ENCODE measurements at places on chromosomes 4 and X.

DNA sequence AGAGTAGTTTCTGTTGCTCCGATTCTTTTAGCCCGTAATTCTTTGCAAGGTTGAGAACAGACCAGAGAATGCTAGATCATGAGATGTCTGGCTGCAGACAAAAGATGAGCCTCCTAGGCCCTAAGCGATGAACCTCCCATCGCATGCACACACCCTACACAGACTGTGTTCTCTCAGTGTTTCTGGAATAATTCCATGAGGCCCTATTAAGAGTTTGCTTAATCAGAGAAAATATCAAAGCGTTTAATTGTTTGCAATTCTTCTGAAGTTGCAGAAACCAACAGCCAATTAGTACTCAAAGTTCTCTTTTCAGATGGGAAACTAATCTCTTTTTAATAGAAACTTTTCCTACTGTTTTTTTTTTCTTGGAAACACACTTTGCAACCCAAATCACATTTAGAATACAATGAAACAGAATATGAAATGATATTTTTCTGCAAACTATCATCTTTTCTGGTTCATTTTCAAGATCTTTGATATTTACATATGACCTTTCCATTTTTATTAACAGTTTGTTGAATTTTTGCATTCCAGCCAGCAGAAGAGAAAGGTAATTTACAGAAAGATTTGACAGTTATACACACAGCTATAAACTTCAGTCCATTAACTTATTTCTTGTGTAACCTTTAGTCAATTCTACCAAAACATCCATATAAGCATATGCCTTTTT is 1525.6 kb downstream of the ARAP2 start:
- no peak for DNase-seq

- no peak for DNase-seq
Measured at GRCh38 chrX:40140706-40141499, 43.1 kb upstream of the BCOR start.

- DNase-seq, result no peak
Measured at GRCh38 chr4:108561116-108561515, 59.3 kb upstream of the RPL34 start.

DNA sequence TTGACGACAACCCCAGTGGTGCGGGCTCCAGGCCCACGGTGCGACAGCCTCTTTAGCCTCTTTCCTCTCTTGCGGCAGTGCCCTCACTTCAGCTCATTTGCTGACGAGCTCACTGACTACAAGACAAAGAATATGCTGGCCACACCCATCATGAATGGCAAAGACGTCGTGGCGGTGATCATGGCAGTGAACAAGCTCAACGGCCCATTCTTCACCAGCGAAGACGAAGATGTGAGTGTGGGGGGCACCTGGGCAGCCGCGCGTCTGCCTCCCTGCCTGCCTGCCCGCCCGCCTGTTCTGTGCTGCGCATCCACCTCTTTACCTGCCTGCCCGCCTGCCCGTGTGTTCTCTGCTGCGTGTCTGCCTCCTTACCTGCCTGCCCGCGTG is 9.2 kb downstream of the PDE6B start:
- DNase-seq, result no peak

GRCh38 chrX:13786048-13786447 is 30.8 kb downstream of the GPM6B start:
- no peak for DNase-seq

GRCh38 chrX:155056877-155057792 is 13.8 kb downstream of the CMC4 start:
- DNase-seq, result no peak

- DNase-seq, result no peak
Measured at GRCh38 chr4:79652232-79652631, 244.2 kb upstream of the GK2 start.

- no peak for DNase-seq
Measured at GRCh38 chr4:54423066-54423465, 194.0 kb downstream of the PDGFRA start.

- DNase-seq, result no peak
Measured at GRCh38 chr4:39054497-39054896, 7.5 kb upstream of the KLHL5 start.

DNA sequence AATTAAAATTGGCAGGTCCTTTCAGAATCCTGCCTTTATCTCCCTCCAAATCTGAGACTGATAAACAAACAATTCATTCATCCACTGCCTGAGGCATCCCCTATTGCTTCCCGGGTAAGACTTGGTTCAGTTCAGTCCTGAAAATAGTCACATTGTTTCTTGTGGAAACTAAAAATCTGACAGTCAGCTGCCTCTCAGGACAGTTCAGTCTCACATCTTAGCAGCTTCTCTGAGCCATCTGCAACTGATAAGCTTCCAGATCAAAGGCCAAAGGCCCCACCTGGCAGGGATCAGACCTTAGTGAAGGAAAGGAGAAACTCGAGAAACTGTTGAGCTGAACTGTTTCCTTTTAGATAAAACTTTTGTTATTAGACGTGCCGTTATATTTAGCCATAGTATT is 264.5 kb downstream of the IL15 start:
- DNase-seq, result no peak

DNA sequence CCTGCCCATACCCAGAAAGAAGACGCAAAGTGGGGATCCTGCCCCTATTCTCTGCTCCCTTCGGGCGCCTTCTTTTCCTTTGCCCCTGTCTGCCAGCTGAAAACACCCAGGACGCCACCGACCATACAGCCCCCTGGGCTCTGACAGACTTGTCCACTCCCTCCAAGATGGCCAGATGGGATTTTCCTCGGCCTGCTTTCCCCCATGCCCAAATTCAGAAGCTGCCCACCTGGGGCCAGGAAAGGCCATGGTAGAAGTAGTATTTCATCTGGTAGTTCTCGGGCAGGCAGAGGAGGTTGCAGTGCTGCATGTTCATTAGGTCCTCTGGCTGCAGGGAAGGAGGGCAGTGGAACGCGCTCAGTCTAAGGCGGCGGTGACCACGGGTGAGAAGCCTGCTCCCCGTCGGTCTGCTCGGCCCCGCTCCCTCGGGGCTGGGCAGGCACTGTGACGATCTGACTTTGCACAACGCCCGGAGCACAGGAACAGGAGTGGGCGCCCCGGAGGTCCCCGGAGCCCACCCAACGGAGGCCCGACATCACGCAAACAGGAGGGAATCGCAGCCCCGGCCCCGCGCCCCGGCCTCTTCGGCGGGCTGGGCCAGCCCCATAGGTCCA is 582 bp downstream of the NAA10 start:
- DNase-seq, result no peak

DNA sequence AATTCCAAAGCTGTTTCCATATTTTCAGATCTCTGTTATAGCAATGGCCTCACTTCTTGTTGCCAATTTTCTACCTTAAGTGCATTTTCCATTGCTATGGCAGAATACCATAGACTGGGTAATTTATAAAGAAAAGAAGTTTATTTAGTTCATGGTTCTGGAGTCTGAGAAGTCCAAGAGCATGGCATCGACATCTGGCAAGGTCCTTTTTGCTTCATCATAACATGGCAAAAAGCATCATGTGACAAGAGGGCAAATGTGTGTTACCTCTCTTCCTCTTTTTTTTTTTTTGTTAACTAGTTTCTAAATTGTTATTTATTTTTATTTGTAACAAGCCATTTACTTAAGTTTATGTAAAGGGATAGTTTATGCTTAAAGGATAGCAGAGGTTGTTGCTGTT is 45.2 kb upstream of the SYTL5 start:
- no peak for DNase-seq

DNA sequence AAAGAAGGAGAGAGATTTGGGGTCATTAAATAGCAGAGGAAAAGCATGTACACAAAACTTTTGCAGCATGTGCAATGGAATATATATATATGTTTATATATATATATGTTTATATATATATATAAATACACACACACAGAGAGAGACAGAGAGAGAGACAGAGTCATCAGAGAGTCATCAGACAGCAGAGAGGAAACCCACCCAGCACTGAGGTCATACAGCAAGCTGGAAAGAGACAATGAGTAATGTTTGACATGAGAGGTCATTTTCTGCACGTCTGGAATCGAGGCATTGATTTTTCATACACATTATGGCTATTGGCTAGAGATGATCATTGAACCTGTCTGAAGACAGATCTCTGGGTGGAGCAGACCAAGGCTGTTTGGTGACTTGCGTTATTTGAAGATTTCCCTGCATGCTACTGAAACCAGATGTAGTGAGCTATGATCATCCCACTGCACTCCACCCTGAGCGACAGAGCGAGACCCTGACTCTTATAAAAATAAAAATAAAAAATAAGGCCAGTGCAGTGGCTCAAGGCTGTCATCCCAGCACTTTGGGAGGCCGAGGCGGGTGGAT is 48.8 kb upstream of the SHOX start:
- DNase-seq, result no peak

- DNase-seq, result no peak
Measured at GRCh38 chrX:8743126-8743732, 11.3 kb upstream of the ANOS1 start.

DNA sequence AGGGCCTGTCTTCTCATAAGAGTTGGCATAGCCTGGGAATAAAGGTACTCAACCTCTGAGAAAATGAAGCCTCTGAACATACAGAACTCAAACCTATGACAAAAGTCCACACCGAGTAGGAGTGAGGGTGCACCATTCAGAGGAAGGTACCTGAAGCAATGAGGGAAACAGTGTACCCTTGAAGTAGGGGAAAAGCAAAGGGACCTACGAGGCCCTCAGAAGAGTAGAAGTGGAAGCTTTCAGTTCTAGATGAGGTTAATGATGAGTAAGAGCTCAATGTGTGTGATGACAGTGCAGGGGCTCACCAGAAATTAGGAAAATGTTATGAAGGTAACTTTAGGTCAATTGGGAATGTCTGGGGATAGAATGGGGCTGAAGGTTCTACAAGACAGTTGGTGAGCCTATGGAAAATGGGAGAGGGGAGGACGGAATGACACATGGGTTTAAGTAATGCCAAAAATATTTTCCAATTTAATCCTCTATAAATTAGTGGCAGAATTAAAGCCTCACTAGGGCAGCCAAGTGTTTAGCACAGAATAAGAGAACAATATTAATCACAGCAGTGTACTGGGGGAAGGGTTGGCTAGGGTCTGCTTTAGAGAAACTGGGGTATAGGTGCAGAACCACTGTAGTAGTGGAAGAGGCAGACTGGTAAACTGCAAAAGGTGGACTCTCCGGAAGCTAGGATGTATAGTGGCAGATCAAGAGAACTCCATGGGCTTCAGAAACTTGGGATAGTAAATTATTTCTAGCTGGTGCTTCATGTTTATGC is 39.8 kb downstream of the RAB33A start:
- no peak for DNase-seq

DNA sequence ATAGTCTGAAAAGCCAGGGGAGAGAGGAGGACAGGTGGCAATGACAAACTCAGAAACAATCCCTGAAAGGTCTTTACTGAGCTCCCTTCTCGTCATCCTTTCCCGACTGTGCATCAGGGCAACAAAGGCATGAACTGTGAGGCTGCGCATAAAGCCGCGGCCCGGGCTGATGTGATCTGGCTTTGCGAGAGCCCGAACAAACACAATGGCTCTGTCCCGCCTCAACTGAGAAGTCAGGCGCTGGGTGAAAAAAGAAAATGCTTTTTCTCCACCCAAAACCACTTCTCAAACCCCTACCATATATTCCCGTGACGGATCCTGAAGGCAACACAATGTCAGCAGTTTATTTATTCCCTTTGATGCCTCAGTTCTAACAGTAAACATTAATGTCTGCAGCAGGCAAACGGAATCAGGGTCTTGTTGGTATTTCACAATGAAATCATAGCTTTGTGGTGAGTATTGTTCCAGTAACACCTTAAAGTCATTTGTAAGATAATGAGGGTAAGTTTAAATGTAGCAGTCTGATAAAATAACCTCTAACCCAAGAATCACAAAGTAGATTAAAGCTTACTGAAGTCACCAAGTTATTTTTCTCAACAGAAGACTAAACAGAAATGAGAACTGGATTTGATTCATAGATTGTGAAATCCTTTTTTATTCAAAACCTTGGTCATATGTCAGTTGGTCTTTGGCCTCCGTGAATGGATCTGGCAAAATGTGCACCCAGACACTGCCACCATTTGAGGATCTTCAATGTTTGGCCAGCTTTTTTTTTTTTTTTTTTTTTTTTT is 67.4 kb downstream of the APBB2 start:
- DNase-seq, result no peak

GRCh38 chr4:75287738-75288517 is 226.3 kb downstream of the RCHY1 start:
- DNase-seq, result no peak

- no peak for DNase-seq
Measured at GRCh38 chr4:56317749-56318148, 69.5 kb downstream of the AASDH start.

DNA sequence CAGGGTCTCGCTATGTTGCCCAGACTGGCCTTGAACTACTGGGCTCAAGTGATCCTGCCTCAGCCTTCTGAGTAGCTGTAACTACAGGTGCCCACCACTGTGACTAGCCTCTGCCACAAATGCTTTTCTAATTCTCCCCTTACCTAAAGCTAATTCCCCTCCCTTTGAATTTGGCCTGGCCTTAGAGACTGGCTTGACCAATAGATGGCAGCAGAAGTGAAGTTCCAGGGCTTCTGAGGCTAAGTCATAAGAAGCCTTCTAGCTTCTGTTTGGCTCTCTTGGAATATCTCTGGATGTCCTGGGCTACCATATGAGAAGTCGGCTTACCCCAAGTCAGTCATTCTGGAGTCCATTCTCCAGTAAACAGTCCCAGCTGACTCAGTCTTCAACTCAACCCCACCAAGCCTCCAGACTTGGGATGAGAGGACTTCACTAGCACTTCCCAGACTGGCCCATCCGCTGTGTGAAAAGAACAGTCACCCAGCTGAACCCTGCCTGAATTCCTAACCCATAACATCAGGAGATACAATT is 61.0 kb downstream of the HPRT1 start:
- no peak for DNase-seq

DNA sequence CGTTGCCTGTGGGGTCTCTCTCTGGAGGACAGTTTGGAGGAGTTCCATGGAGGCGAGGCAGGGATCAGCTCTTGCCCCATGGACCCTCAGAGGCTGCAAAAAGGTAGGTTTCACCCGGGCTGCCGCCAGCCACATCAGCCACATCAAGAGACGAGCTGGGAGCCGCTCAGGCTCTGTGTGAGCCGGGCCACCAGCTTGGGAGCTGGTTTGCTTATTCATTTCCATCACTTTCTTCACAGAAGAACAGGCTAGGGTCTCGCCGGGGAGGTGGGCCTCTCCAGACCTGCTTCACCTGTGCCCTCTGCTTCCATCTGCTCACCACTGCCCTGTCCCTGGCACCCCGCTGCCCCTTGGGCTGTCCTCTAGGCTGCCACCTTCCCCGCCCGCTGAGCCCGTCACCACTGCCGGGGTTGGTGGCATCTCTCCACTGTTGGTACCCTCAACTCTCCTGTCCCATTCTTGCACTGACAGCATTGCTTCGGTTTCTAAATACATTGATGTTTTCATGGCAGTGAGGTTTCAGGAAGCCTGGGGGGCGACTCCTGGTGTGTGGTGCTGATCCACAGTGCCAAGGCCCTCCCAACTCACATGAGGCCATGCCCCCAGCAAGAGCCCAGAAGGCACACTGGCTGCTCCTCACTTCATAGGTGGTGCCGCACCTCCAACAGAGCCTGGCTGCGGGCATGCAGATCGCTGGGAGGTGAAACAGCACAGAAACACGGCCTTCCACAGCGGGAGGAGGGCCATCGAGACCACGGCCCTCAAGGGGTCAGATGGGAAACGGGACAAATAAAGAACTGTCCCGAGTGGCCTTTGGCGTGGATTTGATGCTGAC is 4.5 kb upstream of the TREX2 start:
- no peak for DNase-seq

- DNase-seq, result no peak
Measured at GRCh38 chr4:165209796-165210195, 2.4 kb downstream of the KLHL2 start.

GRCh38 chrX:56802921-56803849 is 74.1 kb downstream of the NBDY start:
- no peak for DNase-seq

GRCh38 chrX:31603411-31604120 is 531.7 kb upstream of the FTHL17 start:
- no peak for DNase-seq

- DNase-seq, result peak; percentile 58
Measured at GRCh38 chr4:165873298-165874071, 448 bp downstream of the TLL1 start.
